SJSA1 (cell line): ENCODE measurements at places on chromosomes 13 and 19.
A peak's percentile ranks its signal among the peaks of the same experiment; 100 is the strongest.

GRCh38 chr19:42662712-42663111 lies 68.0 kb upstream of the CEACAM8 start:
- no peak for DNase-seq

DNA sequence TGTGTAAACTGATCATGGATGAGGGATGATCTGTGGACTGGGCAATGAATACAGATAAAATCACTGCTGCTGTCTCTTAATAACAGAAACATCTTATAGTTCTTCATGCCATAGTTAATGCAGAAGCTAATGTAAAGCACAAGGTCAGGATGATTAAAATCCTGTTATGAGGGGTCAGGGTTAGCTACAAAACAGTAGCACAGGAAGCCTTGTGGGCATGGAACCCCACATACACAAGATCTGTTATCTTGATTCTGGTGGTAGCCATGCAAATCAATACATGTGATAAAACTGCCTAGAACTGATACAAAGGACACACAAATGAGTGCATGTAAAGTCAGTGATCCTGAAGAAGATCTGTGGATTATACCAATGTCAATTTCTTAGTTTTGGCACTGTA lies 96.4 kb downstream of the KLF12 start:
- no peak for DNase-seq

- DNase-seq: peak; percentile 56
Measured at GRCh38 chr19:33778089-33778791, 18.4 kb upstream of the KCTD15 start.

DNA sequence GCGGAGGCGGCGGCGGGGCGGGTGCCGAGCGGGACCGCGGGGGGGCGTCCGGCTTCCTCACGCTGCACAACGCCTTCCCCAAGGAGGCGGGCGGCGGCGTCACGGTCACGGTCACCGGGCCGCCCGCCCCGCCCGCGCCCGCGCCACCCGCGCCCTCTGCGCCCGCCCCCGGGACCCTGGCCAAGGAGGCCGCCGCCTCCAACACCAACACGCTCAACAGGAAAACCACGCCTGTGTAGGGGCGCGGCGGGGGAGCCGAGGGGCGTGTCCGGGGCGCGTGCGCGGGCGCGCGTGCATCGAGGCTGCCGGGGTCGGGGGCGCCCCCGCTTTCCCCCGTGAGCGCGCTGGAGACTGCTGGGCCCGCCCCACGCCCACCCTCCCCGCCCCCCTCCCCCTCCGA lies 8.8 kb upstream of the CACNG6 start:
- DNase-seq: no peak

DNA sequence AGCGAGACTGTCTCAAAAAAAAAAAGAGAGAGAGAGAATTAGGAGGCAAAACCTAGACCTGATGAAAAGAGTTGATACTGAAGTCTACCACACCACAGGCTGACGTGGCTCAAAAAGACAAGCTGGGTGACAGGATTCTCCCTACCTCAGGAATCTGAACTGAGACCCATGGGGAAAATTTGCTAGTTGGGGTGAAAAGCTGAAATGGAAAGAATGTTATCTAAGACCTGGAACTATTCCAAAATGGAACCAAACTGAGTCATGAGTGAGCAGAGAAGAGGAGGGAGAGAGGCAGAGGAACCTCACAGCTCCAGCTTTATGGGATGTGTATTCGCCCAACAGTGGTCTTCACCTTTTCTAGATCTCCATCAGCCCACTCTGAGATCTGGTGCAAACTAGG lies 11.7 kb downstream of the SMG9 start:
- no peak for DNase-seq

DNA sequence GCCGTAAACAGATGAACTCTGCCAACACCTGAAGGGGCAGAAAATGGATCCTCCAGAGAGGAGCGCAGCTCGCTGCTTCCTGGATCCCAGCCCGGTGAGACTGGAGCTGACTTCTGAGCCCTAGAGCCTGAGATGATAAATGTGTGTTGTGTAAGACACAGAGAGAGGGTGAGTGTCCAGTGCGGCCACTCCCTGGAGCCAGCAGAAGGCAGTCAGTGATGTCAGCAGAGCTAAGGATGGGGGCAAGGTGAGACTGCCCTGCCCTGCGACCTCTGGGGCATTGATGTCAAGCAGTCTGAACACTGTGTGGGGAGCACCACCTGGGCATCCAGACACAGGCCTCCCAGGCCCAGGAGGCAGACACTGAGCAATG lies 9.7 kb upstream of the SLC35E1 start:
- no peak for DNase-seq

GRCh38 chr19:3383121-3383722 lies 16.8 kb downstream of the NFIC start:
- DNase-seq: no peak

- DNase-seq: peak; percentile 78
Measured at GRCh38 chr19:12933287-12934072, at the start of gene FARSA. FARSA (minus strand) TSS chr19:12933711; CDS start chr19:12933696, 15 bp downstream.

DNA sequence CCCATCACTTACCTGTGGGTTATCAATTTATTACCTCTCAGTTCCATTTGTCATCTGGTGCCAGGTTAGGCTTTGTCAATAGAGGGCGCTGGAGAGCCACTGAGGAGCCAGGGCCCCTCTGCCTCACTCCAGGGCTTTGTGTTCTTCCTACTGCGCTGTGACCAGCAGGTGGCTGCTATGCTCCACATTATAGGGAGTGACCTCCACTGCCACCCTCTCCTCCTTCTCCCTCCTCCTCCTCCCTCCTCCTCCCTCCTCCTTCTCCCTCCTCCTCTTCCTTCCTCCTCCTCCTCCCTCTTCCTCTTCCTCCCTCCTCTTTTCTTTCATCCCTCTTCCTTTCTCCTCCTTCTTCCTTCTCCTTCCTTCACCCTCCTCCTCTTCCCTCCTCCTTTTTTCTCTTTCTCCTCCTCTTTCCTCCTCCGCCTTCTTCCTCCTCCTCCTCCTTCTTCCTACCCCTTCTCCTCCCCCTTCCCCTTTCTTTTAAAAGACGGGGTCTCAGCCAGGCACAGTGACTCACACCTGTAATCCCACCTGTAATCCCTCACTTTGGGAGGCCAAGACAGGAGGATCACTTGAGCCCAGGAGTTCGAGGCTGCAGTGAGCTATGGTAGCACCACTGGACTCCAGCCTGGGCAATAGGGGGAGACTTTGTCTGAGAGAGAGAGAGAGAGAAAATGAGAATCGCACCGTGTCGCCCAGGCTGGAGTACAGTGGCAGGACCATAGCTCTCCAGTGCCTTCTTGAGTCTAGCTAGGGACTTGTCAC lies 10.3 kb upstream of the ZBTB32 start:
- peak; percentile 85 for DNase-seq

- no peak for DNase-seq
Measured at GRCh38 chr13:50419896-50420295, 404.7 kb downstream of the KCNRG start.

DNA sequence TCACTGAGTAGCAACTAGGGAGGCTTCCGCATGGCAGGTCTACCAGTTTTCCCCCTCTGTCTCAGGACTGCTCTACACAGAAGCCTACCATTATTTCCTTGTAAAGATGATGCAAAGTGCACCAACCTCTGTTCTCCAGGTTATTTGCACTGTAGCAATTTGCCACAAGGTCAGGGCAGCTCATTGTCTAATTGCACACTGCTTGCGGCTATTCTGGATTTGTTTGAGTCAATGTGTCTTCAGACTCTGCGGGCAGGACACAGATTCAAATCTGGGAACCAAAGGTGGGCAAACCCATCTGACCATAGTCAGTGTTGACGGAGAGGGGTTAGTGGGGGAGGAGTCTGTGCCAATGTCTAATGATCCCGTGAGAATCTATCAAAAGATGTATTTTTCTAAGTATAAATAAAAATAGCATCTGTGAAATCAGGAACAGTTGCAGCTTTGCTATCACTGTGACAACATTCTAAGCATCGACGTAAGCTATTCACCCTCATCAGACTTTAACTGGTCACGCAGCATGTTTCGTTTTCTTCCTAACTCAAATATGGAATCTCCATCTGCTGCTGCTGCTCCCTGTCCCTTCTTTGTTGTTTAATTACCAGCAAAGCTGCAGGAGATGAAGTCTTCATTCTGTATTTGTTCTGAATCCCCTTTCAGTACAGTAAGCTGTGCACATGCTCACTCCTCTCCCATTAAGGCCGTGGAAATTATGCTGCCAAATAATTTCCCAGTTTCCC lies 26.4 kb downstream of the CYSLTR2 start:
- DNase-seq: no peak

DNA sequence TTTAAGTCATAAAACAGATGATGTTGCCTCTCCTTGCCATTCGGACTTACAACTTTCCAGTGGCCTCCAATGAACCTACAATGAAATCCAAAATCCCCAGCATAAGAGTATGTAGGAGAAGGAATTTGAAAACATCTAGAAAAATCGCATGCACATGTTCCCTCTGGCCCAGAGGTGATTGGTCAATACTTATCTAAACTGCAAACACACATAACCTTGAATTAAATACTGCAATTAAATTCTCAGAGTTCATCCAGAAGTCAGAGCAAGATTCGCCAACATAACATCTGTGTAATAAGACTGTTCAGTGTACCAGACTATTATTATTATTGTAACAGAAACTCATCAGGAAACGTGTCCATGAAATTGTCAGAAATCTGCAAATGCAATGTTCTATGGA lies 82.2 kb upstream of the USP29 start:
- DNase-seq: no peak

GRCh38 chr13:93789058-93789457 lies 562.5 kb downstream of the GPC6 start:
- no peak for DNase-seq

DNA sequence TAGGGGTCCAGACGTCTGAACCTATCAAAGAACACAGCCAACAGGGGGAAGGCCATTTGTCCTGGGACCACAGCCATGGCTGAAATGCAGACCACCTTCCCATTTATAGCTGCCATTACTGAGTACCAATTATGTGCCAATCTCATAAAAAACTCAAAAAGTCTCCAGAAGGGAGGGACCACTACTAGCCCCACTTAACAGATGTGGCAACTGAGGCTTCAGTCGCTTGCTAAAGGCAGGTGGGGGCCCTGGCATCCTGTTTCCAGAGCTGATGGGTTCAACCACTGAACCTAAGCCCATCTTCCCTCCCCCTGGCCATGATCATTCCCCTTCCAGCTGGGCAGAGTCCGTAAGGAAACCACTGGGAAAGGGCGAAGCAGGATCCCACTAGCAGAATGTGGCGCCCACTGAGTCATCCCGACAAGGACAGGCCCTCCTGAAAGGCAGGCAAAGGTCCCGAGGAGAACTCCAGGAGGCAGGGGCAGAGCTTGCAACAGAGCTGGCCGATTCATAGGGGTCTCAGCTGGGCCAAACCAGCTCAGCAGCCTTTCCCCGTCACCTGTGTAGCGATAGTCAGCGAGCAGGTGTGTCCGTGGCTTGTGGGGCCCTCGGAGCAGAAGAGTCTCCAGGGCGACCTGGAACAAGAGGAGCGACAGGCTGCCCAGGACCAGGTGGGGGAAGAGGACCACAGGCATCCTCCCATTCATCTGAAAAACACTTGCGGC lies 14.3 kb upstream of the NAPA start:
- no peak for DNase-seq

- no peak for DNase-seq
Measured at GRCh38 chr19:17331045-17331558, 3.6 kb downstream of the ANO8 start.

DNA sequence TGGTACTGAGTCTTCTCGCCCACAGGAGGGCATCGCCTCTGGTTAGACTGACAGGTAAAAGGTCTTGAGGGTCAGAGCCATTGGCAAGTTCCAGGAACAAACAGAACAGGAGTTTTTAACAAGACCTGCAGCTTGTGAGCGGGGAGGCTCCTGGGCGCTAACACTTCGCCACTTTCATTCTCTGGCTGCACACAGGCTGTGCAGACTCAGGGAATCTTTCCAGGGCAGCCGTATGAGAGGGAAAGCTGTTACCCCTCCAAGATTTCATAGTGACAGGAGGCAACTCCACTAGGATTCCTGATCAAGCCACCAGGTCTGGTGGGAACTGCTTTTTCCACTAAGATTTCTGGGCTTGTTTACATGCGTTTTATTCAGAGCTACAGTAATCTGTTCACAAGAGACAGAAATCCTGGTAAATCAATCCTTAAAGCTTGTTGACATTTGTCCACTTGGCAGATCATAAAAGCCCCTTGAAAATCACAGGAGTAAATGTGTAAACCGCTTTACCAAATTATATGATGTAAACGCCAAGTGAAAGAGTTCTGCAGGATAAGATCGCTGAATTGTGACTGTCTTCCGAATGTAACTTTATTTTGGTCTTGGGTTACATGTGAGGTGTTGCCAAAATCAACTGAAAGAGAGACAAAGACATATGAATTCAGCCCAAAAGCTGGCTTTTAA lies 190.6 kb downstream of the MZT1 start:
- DNase-seq: no peak

DNA sequence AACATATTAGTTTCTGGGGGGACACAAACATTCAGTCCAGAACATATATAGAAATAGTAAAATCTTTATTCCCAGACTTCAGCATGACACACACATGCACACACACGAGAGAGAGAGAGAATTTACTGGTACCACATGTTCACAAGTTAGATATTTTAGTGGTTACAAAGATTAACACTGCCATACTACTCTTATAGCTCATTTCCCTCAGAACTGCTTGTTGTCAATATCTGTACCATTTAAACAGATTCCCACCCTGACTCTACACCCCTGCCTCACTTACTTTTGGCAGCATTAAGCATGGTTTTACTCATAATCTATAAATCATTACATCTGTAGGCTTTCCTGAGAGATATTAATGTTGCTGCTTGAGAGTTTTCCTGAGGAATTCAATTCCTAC lies 524.7 kb upstream of the HTR2A start:
- DNase-seq: no peak

DNA sequence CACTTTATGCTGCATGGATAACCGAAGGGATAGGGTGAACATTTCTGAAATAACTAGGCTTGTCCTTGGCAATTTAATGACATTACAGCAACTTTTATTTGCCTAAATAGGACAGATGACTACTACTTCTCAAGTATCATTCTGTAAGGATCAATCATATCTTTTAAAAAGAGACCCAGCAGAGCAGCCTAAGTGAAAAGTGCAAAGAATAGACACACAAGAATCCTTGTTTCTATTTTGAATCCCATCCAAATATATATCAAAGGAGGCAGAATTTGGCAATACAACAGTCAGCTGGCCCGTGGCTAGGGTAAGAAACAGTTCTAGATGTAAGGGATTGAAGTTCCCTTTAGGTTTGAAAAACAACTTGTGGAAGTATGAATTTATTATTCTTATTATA lies 6.9 kb downstream of the THSD1 start:
- DNase-seq: no peak

DNA sequence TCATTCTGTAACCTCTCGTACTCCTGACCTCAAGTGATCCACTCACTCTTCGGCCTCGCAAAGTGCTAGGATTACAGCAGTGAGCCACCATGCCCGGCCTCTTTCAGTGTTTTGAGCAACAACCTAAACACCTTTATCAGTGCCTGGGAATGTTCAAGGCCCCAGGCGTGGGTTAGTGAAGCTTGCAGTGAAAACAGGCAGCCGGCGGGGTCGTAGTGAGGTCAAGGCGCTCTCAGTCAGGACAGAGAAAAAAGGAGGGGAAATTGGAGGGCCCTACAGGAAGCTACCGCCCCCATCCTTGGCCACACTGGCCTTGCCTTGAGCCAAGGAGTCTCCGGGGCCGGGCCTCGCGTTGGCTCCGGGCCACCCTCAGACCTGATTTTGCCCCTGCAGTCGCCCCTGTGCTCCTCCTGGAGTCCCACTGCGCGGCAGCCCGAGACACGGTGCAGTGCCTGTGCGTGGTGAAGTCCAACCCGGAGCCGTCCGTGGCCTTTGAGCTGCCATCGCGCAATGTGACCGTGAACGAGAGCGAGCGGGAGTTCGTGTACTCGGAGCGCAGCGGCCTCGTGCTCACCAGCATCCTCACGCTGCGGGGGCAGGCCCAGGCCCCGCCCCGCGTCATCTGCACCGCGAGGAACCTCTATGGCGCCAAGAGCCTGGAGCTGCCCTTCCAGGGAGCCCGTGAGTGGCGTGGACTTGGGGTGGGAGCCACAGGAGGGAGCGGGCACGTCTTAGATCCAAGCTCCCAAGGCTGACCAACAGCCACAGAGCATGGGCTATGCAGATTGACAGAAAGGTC lies 17.7 kb downstream of the MAG start:
- no peak for DNase-seq
